Stimulated activated effector memory CD8-positive, alpha-beta T cell treated with anti-CD3 and anti-CD28 coated beads, Interleukin-12 subunit alpha, Interleukin-12 subunit beta, amount 100 ng/mL, for 72 hours (primary cell): ENCODE measurements at places on chromosomes 16 and 17.

GRCh38 chr17:57294629-57295501, 38.5 kb downstream of the MSI2 start:
- DNase-seq: no peak

DNA sequence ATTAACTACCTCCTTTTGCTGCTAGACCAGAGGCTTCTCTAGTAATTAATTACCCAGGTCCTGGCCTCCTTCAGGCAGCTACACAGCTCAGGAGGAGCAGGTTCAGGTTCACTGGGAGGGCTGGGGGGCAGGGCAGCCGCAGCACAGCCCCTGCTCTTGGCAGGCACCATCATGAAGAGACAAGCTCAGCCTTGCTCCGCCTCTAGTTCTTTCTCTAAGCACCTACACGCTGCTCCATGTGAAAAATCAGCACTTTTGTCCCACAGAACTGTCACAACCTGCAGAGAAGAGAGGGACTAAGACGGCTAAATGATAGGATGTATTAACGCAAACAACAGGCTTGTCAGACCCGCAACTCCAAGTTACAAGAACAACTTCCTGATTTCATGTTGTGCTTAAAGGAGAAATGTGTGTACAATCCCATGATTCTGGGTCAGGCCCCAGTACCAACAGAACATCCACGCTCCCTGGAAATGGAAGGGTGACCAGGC, 53.4 kb downstream of the GRB2 start:
- no peak for DNase-seq

GRCh38 chr17:80880648-80880985, 111.0 kb upstream of the CHMP6 start:
- DNase-seq: no peak

- no peak for DNase-seq
These were observed 19.6 kb downstream of the MVP start for GRCh38 chr16:29839822-29840221.

DNA sequence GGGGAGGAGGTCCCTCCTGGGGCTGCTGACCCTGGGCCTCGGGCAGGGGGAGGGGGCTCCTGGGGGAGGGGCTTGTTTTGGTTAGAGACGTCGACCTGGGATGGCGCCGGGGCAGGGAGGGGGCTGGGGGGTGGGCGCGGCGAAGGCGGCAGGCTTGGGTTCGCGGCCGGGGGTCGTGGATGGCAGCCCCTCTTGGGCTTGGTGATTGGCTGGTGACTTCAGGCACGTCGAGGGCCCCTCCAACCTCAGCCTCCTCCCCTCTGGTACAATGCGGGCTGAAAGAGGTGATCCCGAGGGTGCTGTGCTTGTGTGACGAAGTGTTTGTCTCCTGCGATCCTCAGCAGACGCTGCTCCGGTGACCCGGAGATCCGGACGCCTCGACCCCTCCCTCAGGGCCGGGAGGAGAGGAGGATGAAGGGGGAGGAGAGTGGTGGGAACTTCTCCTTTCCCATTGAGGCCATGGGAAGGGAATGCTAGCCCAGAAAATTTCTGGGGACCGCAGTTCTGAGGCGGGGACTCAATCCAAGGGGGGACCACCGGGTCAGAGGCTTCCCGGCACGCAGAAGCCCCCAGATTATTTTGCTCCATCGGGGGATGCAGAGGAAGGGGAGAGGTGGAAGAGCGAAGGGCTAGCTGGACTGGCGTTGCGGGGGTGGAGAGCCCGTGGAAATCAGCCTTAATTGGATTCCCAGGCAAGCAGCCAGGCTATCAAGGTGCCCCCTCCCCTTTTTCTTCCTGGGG, 43.9 kb downstream of the RAI1 start:
- DNase-seq: no peak

GRCh38 chr16:65010125-65010524, 111.7 kb downstream of the CDH11 start:
- DNase-seq: no peak

DNA sequence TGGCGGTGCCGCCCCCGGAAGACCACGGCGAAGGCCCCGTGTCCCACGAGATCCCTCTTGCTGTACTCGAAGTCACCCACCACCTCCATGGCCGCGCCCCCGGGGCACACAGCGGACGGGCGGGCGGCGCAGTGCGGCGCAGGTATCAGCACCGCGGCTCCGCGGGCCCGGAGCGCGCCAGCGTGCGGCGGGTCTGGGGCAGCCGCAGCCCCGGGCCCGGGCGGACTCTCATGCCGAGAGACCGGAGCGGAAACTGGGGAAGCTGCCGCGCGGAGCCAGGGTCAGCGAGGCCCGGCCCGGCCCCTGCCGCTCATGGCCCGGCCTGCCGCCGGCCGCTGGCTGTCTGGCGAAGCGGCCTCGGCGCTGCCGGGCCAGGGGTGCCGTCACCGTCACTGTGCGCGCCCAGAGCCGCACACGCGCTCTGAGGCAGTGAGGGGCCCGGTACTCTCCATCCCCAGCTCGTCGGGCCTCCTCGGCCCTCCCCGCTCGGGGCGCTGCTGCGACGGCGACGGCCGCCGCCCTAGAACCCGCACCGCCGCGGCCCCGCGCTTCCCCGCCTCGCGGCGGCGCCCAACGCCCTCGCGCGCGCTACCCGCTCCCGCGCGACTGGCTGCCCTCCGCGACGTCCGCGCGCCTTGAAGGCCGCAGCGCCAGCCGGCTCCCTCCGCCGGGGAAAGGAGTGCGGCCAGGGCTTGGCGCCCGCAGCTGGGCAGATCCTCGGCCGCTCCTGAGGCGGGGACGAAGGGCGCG, at the start of gene ULK2:
ULK2 (minus strand) TSS at position 608 of the 750 bp plus-strand sequence; CDS start at position 89, 519 bp downstream.
- DNase-seq: peak; percentile 32

DNA sequence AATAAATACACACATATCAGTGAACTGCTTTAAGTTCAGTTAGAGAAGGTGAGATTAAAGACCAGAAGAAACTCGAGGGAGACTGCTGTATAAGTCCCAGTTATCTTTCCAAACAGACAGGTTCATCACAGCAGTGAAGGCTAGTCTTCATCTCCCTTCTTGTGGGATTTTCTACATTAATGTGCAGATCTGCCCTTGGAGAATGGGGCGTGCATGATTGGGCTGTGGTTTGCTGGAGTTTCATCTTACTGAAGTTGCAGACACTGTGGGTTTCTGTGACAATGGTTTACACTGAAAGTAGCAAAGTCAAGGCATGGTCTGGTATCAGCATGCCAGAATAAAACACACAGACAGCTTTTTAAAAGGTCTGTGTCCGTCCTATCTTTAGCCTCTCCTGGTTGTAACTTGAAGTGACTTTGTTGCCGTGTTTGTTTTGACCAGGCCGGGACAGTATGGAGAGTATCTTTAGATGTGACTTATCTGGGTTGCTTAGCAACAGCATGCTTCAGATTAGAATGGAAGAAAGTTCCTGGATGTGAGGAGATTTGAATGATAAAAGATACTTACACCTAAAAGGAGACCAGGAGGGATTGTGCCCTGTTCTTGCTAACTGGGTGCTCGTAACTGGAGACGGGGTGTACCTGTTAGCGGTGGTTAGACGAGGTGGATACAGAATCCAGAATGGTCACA, 16.1 kb downstream of the NAA60 start:
- no peak for DNase-seq

DNA sequence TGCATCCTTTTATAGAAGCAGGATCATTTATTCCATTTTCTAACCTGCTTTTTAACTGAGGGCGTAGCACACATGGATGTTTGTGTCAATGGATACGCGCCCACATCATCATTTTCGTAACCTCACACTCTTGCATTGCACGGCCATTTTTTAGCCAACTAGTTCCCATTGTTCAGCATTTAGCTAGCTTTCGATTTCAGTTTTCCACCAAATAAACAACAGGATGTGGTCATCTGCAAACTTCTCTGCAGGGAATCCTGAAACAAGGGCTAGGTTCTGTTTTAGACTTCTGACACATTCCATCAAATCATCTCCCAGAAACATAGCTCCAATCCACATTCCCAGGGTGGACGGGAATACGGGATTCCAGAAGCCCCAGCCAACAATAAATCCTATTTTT, 6.4 kb downstream of the CYB561 start:
- no peak for DNase-seq

GRCh38 chr17:63772801-63773271, 561 bp downstream of the CCDC47 start:
- no peak for DNase-seq

GRCh38 chr16:24036614-24037013, 200.8 kb downstream of the PRKCB start:
- no peak for DNase-seq

- peak; percentile 27 for DNase-seq
These were observed 14.2 kb downstream of the KIF1C start for GRCh38 chr17:5011928-5012327.
